ENCODE measurements at places on chromosomes 1 and 21.

GRCh38 chr1:52590266-52590665, 11.9 kb upstream of the GPX7 start:
- no peak for DNase-seq

GRCh38 chr21:38765056-38765455, 40.7 kb upstream of the ETS2 start:
- no peak for DNase-seq

DNA sequence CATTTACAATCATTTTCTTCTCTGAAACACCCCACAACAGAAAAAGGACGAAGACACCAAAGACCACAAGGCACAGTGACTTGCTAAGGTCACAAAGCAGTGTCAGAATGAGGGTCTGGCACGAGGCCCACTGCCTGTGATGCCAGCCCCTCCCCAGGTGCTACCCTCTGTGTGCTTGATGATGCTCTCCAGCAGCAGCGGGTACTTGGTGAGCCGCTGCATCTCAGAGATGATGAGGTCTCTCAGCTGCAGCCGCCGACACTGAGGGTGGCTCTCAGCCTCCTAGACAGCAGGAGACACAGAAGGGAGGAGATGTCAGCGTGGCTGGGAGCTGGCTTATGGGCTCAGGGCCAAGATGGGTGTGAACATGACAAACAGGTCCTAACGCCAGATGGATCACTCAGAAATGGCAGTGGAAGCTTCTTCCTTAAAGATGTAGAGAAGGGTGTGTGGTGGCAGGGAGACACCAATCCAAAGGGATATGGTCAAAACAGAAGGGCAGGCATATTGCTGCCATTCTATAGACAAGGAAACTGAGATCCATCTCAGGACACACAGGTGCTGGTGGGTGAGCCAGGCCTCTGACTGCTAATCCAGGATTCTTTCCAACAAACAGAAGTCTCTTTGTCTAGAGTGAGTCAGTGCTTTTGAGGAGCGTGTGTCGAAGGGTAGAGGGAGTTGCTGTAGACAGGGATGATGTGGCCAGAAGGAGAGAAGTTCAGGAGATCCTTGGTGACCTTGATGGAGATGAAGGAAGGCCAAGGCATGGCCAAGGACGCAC, 25.6 kb downstream of the LRRC71 start:
- peak; percentile 8 for DNase-seq

DNA sequence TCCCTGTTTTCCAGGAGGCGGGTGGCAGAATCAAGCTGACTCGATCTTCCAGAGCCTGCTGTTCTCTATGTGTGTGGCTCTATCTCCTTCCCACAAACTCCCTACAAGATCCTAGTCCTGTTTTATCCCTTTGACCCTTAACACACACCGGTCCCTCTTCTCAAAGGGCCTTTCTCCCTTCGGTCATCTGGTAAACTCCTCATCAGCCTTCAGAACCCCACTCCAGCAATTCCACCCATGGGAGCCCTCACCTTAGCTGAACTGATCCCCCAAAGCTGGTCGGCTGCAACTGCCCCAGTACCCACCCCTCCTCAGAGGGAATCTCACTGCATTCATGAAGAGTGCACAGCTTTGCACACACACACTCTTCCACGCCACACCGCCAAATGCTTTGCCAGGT, 184.9 kb downstream of the IGSF21 start:
- DNase-seq: no peak

GRCh38 chr1:228372183-228373003, 34.2 kb downstream of the TRIM11 start:
- DNase-seq: no peak
